ENCODE measurements at places on chromosomes 12 and 14. TPM values are rescaled to one million over a fixed set of nuclear protein-coding genes. Genes with fewer than 3 reads are reported as not detected.

IGF1 gene
- total RNA-seq: 0.30 TPM

RNASE3 gene
- not detected for total RNA-seq

IL22 gene
- not detected for total RNA-seq

NKX2-8 gene
- total RNA-seq: 4.2 TPM

OR4Q2 gene
- total RNA-seq: not detected

HCAR2 gene
- total RNA-seq: 0.11 TPM

GPR162 gene
- 0.70 TPM for total RNA-seq

RNASE7 gene
- not detected for total RNA-seq

SLC25A47 gene
- total RNA-seq: not detected

SPRING1 gene
- total RNA-seq: 27.9 TPM

TMEM30B gene
- total RNA-seq: 0.22 TPM

SIX6 gene
- not detected for total RNA-seq

DDX55 gene
- 28.9 TPM for total RNA-seq

LBHD2 gene
- not detected for total RNA-seq

SLCO1B1 gene
- total RNA-seq: 0.42 TPM

NTN4 gene
- 57.2 TPM for total RNA-seq

ANKRD33 gene
- total RNA-seq: 0.24 TPM

EIF2S3B gene
- total RNA-seq: 0.60 TPM

SLC5A8 gene
- not detected for total RNA-seq

PLBD1 gene
- total RNA-seq: 3.8 TPM

INSM2 gene
- 0.08 TPM for total RNA-seq

KLRF1 gene
- total RNA-seq: not detected

KRT78 gene
- total RNA-seq: not detected

TNFRSF1A gene
- total RNA-seq: 516 TPM

CLEC1B gene
- not detected for total RNA-seq

LMO3 gene
- not detected for total RNA-seq

NFE2 gene
- 0.07 TPM for total RNA-seq

RIC8B gene
- 6.2 TPM for total RNA-seq

RNFT2 gene
- total RNA-seq: 2.2 TPM

CEP170B gene
- total RNA-seq: 27.9 TPM

AQP6 gene
- total RNA-seq: not detected

VSX2 gene
- total RNA-seq: not detected

STON2 gene
- total RNA-seq: 0.91 TPM

SLC2A14 gene
- total RNA-seq: not detected

SPX gene
- 2.3 TPM for total RNA-seq

Measured in A549 treated with RU486 at 1 μM for 4 hours (cell line).